ENCODE measurements at places on chromosomes 13 and 19.

GRCh38 chr13:30111810-30112209 lies 195.5 kb downstream of the KATNAL1 start:
- no peak for DNase-seq

GRCh38 chr19:31716826-31717225 lies 367.6 kb upstream of the TSHZ3 start:
- no peak for DNase-seq

DNA sequence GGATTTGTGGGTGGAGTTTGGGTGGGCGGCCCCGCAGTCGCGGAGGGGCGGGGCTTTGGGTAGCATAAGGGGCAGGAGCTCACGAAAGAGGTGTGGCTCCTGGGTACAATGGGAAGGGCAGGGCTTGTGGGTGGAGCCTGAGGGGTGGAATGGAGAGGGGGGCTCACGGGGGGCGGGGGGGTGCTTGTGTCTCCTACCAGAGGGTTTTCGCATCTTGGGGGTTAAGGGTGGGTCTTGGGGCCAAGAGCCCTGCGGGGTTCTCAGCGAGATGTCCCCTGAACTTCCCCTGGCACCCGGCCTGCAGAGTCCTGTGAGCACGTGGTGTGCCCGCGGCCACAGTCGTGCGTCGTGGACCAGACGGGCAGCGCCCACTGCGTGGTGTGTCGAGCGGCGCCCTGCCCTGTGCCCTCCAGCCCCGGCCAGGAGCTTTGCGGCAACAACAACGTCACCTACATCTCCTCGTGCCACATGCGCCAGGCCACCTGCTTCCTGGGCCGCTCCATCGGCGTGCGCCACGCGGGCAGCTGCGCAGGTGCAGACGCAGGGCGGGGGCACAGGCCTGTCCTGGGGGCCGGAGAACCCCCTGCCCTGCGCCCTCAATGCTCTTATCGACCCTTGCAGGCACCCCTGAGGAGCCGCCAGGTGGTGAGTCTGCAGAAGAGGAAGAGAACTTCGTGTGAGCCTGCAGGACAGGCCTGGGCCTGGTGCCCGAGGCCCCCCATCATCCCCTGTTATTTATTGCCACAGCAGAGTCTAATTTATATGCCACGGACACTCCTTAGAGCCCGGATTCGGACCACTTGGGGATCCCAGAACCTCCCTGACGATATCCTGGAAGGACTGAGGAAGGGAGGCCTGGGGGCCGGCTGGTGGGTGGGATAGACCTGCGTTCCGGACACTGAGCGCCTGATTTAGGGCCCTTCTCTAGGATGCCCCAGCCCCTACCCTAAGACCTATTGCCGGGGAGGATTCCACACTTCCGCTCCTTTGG lies 5.1 kb downstream of the FSTL3 start:
- no peak for DNase-seq

GRCh38 chr13:91242652-91243051 lies 104.8 kb upstream of the MIR17HG start:
- no peak for DNase-seq

DNA sequence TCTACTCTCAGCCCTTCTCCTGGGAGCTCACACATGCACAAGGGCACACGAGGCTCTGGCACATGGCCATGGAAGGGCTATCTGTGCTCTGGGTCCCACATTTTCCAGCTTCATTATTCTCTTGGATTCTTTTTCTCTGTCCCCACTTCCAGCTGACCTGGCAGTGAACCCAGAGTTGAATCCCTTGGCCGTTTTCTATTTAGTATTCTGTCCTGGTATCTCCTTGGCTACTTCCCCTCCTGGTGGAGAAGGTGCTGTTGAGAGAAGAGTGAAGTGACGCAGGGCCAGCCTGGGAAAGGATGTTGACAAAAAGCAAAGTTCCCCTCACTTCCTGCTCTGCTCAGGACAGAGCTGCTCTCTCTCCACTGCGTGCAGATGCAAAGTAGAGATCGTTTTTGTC lies 303.1 kb downstream of the IRS2 start:
- DNase-seq, result no peak

DNA sequence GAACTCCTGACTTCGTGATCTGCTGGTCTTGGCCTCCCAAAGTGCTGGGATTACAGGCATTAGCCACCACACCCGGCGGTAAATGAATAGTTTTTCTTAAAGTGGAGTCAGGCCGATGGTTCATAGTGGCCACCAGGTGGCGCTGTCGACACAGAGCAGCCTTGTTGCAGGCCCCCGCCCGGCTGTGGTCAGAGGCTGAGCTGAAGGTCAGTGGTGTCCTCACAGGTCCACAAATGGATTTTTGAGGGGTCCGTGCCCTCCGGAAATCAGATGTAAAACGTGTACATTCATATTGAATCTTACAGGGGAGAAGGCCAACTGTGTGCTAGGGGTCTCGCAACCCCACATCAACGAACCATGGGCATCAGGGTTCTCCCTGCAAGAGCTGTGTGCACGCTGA lies 13.4 kb upstream of the WDR18 start:
- DNase-seq, result no peak

DNA sequence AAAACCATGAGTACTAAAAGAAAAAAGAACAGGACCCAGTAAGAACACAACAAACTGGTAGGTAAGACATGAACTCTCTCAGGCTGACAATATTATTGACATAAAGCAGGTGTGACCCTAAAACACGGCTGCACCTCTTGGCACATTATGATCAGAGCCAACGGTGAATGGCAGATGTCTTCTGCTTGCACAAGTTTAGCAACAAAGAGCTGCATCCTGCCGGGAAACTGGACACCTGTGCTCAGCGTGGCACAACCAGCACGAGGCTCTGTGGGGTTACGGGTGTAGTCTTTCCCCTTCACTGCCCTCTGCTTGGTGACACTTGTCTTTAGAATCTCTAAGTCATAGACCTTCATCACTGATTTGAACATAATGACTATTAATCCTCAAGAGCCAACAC lies 97.9 kb downstream of the DOCK9 start:
- DNase-seq, result no peak

All from activated effector memory CD4-positive, alpha-beta T cell treated with Interleukin-2 at 50 U/mL for 16 hours (primary cell).